NCI-H1417 treated with DMSO at 0.1 percent for 48 hours (cell line): ENCODE measurements at places on chromosomes 4 and X.

DNA sequence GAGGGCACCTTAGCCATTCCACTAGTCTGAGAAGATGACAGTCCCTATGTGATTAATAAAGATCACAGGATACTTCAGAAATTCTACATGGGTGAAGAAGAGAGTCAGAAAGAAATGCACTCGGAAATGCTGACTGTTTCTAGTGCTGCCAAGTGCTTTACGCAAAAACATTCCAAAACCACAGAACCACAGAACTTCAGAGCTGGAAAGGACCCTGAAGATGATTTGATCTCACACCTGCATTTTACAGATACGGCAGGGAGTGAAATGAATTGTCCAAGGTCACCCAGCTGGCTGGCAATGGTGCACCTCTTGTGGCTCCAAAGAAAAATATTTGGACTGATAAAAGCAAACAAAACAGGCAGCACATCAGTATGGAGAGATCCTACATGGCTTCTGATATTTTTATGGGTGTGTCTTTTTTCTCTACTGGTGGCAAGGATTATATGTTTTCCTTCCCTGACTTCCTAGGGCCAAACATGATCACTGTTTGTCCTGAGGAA, 115.9 kb downstream of the MAML3 start:
- no peak for DNase-seq

DNA sequence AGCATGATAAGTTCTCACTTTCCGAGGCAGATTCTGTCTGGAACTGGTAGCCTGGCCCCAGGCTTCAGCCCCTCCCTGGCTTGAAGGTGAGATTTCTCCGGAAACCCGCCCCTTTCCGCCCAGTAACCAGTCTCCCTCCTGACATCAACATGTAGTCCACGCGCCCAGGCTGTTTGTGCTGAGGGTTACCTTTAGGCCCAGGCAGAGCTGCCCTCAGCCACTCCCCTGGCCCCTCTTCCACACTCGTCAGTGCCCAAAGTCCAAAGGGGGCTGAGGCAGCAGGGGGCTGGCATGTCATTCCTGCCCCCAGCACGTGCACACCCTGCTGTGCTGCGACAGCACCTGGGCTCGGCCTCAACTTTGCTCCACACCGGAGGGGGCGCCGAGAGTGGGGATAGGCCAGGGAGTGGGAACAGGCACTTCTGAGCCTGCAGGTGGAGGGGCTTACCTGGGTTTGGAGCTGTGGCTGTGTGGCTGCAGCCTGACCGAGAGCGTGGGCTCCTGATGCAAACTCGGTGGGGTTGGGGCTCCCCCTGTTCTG, 69.5 kb upstream of the ANK2 start:
- no peak for DNase-seq

DNA sequence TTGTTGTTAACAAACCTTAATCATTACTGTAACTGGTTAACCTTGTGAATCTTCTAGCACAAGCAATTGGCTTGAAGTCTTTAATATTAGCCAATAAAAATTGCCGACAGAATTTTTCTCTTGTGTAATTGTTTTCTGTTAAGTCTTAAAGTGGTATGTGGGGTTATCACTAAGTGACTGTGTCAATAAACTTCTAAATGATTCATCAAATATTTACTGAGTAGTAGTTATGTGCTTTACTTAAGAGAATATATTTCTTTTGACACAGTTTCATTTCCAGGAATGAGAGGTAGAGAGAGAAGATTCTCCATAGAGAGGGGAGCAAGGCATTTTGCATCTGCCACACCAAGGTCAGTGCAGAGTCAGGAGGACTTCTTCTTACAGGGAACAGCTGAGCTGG, 2361.6 kb upstream of the AGA start:
- DNase-seq, result no peak

DNA sequence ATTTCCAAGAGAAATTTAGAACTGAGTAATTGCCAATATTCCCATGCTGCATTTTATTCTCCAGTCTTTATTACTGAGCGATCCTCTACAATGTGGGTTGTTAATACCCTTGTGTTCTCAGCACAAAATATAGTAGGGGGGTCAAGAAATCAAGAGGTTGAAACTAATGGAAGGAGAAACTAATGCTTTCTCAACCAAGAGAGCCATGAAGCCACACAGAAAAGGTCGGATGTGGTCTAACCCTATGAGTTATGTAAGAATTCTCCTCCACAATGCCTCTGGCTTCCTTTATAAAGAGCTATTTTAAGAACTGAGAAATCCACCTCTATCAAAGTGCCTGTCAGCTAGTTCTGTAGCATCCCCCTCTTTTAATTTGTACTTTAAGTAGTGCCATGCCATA, 268.5 kb downstream of the CHIC1 start:
- DNase-seq, result no peak
